HS-5 (cell line): ENCODE measurements at places on chromosomes 5 and 9.

GRCh38 chr5:21071421-21071820 is 1083.4 kb upstream of the CDH18 start:
- no peak for DNase-seq

- no peak for DNase-seq
Observed at GRCh38 chr5:178383301-178383918, 150.8 kb upstream of the PHYKPL start.

GRCh38 chr5:108747774-108748400 is at the start of gene FER:
FER (plus strand) TSS chr5:108747897; CDS start chr5:108798183, 50,286 bp downstream.
- peak; percentile 61 for DNase-seq

DNA sequence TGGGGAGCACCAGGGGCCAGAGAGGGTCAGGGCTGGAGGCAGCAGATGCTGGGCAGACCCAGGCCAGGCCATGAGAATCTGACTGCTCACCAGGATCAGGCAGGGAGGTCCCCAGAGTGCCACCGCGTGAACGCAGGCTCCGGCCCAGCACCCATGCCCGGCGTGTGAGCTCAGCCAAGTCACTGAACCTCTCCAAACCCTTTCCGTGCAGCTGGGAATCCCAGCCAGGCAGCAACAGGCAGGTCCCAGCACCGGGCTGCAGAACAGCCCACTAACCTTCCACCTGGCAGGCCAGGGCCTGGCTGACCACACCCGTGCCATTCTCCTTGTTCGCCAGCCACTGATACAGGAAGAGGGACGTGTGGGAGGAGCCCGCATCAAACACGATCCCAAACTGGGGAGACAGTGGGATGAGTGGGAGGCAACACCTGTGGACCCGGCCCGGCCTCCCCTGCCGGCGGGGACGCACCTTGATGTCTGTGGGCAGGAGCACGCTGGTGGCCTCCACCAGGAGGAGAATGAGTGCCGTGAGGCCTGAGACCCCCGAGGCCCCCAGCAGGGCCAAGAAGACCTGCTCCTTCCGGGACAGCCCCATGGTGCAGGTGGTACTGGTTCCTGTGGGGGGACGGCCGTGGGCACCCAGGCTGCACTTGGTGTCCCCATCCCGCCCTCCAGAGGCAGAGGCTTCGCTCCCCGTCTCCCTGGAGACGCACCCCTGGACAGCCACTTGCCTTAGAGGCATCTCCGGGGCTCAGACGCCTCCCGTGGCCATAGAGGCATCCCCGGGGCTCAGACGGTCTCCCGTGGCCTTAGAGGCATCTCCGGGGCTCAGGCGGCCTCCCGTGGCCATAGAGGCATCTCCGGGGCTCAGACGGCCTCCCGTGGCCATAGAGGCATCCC is 3.2 kb downstream of the ENTPD8 start:
- DNase-seq = no peak

- DNase-seq = no peak
Observed at GRCh38 chr9:27447031-27447683, 76.9 kb upstream of the IFNK start.

GRCh38 chr9:13847270-13847669 is 466.7 kb downstream of the NFIB start:
- DNase-seq = no peak

DNA sequence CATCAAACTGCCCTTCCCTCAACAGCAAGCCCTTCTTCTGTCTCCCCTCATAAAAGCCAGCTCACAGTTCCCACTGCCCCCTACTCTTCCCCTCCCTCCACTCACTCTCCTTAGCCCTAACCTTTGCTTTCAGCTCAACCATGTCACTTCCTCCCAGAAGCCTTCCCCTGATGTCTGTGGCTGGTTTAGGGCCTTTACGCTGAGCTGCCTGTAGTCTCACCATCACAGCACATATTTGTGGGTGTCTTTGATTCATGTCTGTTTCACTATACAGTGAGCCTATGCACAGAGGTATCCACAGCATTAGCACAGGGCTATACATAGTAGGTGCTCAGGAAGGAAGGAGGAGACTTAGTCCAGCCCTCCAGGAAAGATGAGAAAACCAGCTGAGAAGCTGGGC is 34.7 kb downstream of the C9orf50 start:
- DNase-seq = no peak

- DNase-seq = no peak
Observed at GRCh38 chr5:173926359-173926758, 38.2 kb downstream of the CPEB4 start.

DNA sequence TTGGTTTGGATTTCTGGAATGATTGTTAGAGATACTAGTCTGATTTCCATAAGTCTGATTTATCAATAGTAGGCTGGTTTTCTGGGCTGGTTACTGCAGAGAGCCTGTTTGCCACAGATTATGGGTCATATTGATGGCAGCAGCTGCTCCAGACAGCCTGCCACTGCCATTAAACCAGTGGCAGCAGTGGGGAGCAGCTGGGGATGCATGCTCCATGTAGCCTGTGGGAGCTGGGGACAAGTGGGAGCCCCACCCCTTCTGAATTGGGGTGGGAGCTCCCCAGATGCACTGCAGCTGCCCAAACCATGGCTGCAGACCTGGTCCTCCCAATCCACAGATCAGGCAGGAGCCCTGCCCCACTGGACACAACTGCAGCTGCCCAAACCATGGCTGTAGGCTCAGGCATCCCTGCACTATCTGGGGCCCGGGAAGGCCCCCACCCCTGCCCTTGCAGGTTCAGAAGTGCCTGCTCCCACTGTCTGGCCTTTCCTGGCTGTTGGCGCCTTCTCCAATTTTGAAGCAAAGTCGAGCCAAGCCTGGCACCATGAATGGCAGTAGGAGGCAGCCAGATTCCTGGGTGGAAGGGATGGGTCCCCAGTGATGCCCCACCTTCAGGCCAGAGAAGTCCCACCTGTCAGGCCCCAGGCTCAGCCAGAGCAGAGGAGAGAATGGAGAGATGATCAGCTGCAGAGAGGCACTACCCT is 402.9 kb upstream of the TYRP1 start:
- no peak for DNase-seq

DNA sequence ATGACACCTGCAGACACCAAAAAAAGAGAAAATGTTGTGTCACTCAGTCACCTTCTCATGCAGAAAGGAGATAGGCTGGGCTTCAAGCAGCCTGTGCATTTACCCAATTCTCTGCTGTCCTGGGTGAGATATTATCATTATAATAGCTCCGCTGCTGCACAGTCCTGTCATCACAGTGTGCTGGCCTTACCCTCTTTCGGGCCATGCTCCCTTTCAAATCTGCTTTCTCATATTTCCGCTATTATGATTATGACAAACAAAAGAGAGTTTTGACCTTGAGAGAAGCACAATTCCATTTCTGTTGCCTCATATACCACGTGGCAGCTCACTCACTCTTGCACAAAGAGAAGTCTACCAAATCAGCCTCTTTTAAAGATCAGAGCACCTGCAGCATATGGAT is 1350.1 kb upstream of the ACO1 start:
- no peak for DNase-seq

- no peak for DNase-seq
Observed at GRCh38 chr9:14863402-14863801, 46.8 kb downstream of the FREM1 start.

DNA sequence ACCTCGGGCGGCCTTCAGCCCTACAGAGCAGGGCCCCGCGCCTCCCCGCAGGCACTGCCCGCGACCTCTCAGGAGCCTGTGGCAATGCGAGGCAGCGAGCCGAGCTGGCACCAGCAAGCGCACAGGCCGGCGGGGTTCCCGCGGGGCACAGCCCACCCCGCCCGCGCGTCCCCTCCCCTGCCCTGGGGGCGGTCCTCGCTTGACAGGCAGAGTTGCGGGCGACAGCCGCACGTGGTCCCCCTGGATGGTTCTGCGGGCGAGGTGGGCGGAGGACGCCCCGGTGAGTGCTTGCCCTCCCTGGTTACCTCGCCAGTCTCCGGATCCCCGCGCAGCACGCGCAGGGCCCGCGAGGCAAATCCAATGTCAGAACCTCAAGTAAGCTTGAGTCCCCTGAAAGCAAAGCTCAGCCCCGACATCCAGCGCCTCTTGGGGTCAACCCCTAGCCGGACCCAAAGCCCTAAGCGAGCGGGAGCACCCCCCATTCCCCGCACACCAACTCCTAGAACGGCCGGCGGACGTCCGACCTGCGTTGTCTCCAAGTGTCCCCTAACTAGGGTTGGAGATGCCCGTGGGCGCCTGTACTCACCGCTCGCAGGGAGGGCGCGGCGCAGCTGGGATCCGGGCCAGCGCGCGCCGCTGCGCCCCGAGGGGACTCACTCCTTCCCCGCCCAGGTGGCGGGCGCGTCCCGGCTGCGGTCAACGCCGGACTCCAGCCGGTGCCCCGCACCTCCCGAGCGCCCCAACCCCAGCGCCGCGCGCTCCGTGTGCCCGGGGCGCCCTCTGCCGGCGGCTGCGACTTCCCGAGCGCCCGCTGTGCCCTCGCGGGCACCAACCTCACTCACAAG is at the start of gene DRD1:
Gene DRD1 (minus strand): TSS at position 123 of the 845 bp plus-strand sequence. CDS start 1,083 bp downstream, outside the sequence.
- no peak for DNase-seq

- DNase-seq = no peak
Observed at GRCh38 chr5:133878236-133878555, 90.2 kb downstream of the C5orf15 start.

- DNase-seq = no peak
Observed at GRCh38 chr5:58922461-58923171, 339.7 kb downstream of the RAB3C start.

DNA sequence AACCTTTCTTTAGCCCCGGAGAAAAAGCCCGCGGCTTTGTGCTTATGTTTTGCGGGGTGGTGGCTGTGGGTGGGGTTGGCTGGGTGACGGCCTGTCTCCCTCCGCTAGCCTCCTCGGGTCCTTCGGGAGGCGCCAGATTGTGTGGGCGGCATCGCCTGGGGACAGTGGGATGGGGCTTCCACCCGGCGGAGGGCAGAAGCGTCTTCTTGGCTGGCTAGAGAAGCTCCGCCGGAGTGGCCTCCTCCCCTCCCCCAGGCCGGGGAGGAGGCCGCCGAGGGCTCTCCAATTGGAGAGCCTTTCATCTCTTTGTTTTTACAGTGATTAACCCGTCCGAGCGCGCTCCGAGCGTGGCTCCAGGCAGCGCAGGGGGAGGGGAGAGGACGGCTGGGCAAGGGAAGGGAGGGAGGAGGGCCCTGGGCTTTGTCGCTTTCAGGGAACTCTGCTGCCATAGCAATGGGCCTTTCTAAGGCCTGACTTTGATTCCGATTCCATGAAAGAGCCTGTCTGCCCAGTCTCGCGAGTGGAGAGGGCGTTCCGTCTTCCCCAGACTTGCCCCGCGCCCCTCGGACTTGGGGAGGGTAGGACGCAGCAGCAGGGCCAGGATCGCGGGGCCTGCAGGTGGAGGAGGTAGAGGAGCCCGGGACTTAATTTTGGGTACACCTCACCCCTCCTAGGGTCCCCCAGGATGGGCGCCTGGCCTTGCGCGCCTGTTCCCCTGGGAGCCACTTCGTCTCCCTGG is 36.7 kb upstream of the TIFAB start:
- DNase-seq = peak; percentile 30

- no peak for DNase-seq
Observed at GRCh38 chr9:89606049-89606623, 1.3 kb downstream of the GADD45G start.

DNA sequence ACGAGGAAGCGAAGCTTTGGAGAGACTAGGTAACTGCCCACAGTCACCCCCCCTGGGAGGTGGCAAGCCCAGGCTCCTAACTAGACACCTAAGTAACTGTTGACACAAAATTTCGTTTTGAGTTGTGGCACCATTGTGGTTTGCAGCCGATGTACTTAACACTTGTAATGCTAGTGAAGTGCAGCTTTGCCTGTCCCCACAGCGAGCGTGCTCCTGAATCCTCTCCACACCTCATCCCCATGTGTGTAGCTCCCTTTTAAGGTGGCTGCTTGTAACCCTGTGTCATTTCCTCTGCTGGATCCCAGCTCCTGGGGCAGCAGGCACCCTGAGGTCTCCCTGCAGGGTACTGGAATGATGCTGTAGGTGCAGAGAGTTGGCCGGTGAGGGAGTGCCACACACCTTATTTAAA is 114.9 kb downstream of the TRIO start:
- no peak for DNase-seq

- DNase-seq = peak; percentile 15
Observed at GRCh38 chr9:12554636-12555035, 138.5 kb upstream of the TYRP1 start.

GRCh38 chr5:111407562-111407961 is 104.8 kb downstream of the STARD4 start:
- DNase-seq = no peak

GRCh38 chr9:109969011-109969410 is 189.0 kb downstream of the PALM2AKAP2 start:
- no peak for DNase-seq

DNA sequence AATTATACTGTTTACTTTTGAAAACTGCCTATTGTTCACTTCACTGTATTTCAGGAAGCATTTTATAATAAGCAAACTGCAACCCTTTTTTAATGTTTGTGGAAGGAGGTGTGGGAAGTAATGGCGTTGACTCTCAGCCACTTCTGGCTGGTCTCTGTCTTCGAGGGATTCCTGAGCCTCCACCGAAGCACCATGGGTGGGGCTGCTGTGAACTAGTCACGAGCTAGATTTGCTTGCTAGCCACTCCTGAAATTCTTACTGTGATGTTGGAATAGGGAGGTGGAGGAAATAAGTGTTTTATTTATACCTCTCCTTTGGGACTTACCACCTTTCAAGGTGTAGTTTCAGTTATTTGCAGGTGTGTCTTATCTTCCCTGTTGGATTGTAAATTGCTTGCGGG is 26.8 kb downstream of the PIP5K1B start:
- no peak for DNase-seq

GRCh38 chr9:72149231-72149975 is at the start of gene GDA:
GDA (plus strand) TSS chr9:72149440; CDS start chr9:72149560, 120 bp downstream.
- DNase-seq = no peak

GRCh38 chr5:40578501-40579451 is 100.9 kb upstream of the PTGER4 start:
- no peak for DNase-seq

DNA sequence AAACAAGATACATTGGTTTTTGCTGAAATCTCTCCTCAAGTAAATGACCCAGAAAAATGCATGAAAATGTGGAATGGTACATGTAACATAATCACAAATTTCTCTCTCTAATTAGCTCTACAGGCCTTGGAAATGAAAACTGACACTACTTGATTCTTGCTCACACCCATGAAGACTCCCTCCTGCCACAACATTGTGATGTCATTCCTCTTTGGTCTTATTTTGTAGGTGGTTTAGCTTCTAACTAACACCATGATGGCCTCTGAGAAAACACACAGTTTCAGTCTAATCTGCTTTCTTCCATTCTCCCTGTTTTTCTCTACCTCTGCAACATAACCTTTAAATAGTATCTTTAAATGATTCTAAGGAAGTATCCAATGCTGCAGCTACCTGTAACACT is 78.6 kb upstream of the FAM174A start:
- DNase-seq = no peak

GRCh38 chr5:129617206-129617605 is 130.7 kb upstream of the MINAR2 start:
- no peak for DNase-seq

DNA sequence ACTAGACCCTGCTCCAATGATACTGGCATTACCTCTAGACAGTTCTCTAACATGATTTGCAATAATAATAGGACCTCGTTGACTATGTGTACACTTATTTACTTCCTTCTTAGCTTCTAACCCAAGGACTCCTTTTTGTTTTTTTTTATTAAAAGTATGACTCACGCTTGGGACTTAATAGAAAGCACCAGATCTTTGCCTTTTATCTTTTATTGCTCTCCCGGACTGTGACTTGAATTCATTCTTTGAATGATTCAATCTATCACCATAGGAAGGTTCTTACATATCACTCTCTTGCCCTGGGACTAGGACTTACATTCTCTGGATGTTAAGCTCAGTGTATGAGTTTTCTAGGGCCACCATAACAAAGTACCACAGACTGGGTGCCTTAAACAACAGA is 9.0 kb downstream of the C9 start:
- no peak for DNase-seq

- no peak for DNase-seq
Observed at GRCh38 chr9:133684121-133684935, 48.2 kb downstream of the DBH start.
